CD4-positive, alpha-beta memory T cell (primary cell): ENCODE measurements at places on chromosomes 5 and 9. TPM values are rescaled to one million over a fixed set of nuclear protein-coding genes. Genes with fewer than 3 reads are reported as not detected.
A peak's percentile ranks its signal among the peaks of the same experiment; 100 is the strongest.

DNA sequence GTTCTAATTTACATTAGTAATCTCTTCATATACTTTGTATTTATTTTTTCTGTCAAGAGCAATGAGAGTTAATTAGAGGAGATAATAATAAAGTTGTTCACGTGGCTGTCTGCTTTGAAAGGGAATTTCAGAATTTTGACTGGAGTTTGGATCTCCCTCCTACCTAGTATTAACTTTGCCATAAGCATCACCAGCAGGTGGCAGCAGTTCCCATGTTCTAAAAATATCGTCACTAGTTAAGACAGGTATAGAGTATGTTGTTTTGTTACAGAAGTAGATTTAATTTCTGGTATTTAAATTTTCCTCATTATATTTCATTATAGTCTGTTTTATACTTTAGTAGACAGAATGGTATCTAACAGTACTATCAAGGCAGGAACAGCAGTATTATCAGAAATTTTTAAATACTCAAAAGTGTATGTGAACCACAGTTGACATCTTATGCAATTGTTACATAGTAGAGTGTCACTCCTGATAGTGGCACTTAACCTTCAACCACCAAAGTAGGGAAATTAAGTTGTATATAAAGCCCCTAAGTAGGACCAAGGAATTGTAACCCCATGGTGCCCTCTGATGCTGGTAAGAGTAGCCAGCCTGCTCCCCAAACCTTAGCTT lies 20.4 kb downstream of the GNPDA1 start:
- peak; percentile 74 for DNase-seq

Gene FAM221B
- not detected for total RNA-seq

DNA sequence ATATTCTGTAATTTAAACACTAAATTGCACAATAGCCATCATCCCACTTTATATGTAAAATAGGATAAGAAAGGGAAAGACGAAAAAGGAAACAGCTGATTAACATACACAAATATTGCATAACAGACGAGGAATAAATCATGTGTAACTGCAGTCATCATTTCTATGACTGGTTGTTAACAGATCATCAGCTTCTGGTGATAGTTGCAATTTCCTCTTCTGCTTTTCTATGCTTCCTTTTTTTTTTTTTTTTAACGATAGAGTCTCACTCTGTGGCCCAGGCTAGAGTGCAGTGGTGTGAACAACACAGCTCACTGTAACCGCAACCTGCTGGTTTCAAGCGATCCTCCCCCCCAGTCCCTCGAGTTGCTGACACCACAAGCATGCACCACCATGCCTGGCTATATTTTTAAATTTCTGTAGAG lies 22.5 kb upstream of the JAKMIP2 start:
- peak; percentile 22 for DNase-seq

Gene GPRIN1
- total RNA-seq: 0.41 TPM
